ENCODE measurements at places on chromosomes 7 and 10.

DNA sequence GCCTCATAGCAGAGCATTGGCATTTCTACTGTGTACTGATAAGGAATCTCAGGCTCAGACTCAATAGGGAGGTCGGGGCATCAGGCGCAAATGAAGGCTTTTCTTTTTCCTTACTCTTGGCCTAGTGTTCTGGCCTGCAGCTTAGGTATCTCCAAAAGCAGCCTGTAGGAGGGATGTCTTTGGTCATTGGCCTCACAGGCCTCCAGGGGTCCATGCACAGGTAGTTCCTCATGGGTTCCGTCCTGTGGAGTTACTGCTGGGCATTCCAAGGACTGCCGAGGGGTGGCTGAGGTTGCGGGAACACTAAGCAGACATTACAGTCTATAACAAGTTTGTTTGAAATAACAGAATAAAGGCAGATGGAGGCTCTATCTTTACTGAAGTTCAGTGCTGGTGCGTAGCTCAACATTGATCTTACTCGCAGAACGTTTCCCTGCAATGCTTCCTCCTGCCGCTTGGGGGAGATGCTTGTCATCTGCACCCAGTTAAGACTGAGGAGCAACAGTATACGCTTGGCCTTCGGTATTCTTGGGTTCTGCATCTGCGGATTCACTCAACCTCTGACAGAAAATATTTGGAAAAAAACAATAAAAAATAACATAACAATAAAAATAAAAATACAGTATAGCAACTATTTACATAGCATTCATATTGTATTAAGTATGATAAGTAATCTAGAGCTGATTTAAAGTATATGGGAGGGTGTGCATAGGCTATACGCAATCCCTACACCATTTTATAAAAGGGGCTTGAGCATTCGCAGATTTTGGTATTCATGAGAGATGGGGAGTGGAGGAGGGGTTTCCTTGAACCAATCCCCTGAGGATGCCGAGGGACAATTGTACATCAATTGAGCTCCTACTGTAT, 58.9 kb downstream of the SH2D4B start:
- no peak for DNase-seq

GRCh38 chr7:31082017-31082416, 29.9 kb downstream of the ADCYAP1R1 start:
- DNase-seq: no peak

DNA sequence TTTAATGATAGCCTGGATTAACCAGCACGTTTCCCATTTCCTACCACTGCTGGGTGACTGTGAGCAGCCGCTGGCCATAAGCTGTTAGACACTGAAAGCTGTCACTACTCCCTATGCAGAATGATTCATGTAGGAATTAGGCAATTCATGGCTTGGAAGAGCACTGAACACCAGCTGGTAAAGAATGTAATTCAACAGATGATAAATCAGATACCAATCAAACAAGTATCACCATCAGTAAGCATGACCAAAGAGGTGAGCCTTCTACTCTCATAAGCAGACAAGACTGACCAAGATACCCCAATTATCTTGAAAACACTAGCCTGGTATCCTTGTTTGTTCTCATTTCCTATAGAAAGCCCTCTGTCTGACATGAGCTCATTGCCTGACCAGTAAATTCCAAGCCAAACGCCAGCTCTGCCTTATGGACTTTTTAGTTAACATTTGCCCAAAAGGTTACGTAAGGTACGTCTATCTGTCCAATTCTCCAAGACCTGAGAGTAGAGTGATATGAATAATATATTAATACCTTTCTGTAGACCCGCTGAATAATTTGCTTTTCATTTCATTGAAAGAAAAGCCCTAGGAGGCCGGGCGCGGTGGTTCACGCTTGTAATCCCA, 127.7 kb downstream of the ELMO1 start:
- no peak for DNase-seq

DNA sequence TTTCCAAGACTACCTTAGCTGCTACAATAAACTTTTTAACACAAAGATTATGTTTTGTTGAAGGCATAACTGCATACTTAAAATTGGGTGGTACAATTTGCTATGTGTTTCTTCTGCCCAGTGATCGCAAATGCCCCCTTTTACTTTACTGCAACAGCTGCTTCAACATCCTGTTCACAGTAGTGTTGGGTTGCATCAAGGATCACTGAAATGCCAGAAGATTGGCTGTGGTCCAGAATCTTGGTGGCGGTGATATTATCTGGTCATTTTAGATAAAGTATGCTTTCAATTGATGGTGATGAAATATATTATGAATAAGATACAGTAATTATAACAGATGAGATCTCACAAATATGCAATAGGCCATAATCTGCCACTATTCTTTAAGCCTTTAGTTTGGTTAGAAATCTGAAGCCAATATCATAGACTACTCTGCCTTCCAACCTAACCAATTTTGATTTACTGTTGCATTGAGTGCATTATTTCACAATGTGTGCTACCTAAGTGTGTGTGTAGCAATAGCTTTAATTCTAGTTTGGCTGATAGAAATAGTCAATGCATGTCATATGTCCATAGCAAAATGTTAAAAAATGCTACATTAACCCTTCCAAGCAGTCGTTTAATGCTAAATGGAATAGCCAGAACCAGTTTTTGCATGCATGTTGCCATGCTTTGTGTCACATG, 29.8 kb upstream of the ING3 start:
- no peak for DNase-seq

- no peak for DNase-seq
Observed at GRCh38 chr10:12482587-12482986, 133.2 kb downstream of the CAMK1D start.

- no peak for DNase-seq
Observed at GRCh38 chr10:122682522-122682921, 17.1 kb downstream of the C10orf120 start.

DNA sequence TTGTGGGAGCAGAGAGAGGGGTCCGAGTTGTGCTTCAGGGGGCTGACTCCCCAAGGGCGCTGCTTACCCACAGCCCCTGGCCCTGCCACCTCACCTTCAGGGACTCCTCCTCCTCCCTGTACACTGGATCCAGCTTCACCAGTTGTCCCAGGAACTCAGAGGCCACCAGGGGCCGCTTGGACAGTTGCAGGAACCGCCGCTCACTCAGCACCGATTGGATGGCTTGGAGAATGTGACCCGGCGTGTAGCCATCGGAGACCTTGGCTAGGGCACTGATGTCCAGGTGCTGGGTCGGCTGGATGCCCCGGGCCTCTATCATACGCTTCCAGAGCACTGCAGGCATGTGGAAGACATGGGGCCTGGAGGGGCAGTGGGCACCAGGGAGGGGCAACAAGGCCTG, 4.5 kb upstream of the ASB10 start:
- DNase-seq: no peak

DNA sequence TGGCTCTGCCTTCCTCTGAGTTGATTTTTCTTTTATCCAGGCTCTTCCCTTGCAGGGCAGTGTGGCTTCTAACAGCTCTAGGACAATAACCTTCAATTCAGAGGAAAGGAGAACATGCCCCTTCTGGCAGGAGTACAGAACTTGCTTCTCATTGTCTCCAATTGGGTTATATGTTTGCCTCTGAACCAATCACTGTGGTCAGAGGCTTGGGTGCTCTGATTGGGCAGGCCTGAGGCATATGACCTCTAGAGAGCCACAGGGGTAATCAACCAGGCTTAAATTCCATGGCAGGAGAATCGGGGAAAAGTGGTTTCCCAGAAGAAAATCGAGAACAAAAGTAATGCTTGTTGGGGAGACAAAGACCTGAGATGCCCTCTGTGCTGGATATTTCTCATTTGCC, 240.0 kb downstream of the REEP3 start:
- DNase-seq: no peak

DNA sequence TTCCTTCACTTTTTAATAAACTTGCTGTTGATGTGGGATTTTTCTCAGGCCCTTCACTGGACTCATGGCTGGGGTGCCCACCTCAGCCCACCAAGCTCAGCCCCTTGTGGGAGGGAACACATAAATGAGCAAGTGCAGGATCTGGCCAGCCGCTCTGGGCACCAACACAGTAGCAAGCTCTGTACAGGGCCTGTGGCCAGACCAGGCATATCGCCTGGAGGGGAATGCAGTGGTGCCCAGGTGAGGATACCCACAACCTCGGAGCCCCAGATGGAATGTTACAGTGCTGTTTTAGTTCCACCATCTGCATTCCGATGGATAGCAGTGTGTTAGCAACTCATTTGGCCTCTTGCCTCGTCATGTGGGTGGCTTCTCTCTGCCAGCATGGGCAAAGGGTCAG, 234.6 kb downstream of the PPP1R3A start:
- DNase-seq: no peak

- DNase-seq: peak; percentile 95
Observed at GRCh38 chr7:77696057-77696642, at the start of gene RSBN1L. RSBN1L (plus strand) TSS chr7:77696459; CDS start chr7:77696470, 11 bp downstream.

DNA sequence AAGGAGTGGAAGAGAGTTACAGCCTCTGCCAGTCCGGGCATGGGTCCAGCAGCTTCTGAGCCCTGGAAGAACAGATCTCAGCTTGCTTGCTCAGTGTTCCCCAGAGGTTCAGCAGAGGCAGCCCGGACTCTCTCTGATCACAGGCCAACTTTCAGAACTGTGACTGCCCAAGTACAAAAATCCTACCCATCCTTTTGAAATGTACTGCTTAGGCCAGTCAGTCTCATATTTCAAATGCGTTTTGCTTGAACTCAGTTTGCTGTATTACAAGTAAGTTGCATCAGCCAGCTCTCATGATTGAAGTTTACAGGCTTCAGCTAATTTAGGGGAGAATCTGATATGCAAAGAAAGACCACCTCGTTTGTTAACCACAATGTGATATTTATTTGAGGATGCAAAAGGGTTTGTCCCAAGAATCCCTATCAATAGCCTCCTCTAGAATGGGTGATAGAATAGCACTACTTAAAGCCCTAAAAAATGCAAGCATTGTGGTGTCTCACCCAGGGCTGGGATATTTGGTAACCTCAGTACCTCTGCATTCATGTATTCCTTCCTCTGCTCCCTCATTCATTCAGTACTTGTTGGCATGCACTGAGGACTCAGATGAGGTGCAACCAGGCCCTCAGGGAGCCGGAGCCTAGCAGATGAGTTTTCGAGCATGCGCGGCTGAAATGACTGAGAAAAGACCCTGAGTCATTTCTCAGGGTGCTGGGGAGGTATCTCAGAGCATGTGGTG, 7.0 kb downstream of the AIMP2 start:
- DNase-seq: no peak

DNA sequence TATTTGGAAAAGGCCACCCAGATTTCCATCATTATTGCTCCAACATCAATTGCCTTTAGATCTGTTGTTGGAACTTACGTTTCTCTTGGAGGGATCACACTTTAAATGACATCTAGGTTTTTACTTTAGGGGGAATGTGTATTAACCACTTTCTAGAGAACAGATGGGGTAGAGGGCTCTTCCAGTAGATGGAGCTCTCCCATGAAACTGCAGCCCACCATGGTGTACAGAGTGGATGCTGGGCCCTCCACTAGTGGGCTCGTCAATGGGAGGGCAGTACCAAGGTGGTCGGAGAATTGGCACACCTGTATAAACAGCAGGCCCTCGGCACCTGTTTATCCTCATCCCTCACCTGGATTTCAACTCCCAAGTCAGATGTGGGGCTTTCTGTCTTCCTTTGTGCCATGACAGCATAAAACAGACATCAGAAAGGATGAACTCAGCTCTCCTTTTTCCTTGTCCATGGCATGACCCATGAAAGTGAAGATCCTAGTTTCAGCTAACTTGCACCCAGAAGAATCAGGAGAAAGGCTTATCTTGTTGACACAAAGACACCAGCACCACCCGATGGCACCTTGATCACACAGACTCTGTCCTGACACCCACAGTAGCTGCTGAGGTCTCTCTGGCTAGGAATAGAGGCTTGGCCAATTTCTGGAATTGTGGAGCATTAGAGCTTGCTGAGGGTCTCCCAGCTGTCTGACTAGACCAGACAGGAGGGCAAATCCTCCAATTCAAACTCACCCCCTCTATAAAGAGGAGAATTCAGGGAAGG, 150.5 kb downstream of the CYP26A1 start:
- no peak for DNase-seq

DNA sequence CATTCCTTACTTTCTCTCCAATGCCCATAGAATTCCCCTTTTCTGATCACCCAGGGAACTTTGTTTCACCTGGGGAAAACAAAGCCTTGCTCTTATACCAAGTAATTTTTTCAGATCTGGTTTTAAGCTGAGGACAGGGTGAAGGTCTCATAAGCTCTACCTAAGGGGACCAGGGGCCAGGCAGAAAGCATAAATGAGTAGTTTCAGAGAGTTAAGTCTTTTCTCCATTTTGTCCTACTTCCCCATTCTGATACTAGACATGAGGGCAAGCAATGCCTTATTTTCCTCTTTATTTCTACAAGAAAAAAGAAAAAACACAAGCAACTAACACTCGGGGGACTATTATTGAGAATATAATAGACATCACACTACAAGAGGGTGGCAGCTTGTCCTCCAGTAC, 2.9 kb downstream of the AKR1D1 start:
- DNase-seq: no peak

DNA sequence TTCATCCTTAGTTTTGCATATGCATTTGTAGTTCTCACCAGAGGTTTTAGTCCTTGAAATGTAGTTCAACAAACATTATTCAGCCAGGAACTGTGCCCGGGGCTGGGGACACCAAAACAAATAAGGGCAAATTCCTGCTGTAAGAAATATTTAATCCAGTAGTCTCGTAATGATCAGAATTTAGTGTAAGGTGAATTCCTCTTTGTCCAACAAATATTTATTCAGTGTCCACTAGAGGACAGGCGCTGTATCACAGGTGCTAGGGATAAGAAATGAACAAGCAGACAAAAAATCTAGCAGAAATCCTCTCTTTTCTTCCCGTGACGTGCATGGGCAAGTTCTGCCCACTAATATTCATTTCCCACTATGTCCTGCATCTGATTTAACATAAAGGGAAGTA, 17.6 kb downstream of the LGI1 start:
- no peak for DNase-seq

- DNase-seq: no peak
Observed at GRCh38 chr10:131792809-131793208, 108.0 kb upstream of the PPP2R2D start.

GRCh38 chr10:67884842-67885670, 600 bp downstream of the SIRT1 start:
- peak; percentile 31 for DNase-seq

DNA sequence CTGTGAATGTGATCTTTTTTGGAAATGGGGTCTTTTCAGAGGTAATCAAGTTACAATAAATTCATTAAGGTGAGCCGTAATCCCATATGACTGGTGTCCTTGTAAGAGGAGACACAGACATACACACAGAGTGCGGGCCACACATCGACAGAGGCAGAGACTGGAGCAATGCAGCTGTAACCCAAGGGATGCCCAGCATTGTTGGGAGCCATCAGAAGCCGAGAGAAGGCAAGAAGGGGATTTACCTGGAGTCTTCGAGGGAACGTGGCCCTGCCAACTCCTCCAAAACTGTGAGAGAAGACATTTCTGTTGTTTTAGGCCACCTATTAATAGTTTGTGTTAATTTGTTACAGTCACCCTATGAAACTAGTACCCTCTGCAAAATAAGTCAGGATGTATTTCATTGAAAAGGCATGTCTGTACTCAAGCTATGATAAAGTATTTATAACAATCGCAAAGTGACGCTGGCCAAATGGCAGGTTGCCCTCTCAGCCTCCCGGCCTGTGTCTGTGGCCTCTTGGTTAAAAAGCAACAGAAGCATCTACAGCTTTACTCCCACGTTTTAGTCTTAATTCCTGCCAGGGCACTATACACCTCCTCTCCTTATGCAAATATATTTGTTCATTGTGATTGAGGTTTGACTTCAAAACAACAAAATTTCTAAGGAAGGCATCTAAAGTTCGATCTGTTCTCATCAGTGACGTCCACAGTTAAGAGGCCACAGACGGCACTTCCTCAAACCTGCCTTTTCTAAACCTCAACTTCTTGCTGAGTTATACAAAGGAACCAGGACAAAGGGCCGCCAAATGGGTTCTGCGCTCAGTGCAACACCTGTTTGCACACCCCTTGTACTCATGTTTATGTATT, 46.8 kb downstream of the HIPK2 start:
- peak; percentile 36 for DNase-seq

- no peak for DNase-seq
Observed at GRCh38 chr7:17521437-17521836, 223.0 kb downstream of the AHR start.
